ENCODE measurements at places on chromosomes 11 and 22. TPM values are rescaled to one million over a fixed set of nuclear protein-coding genes. Genes with fewer than 3 reads are reported as not detected.

Gene PLEKHB1
- total RNA-seq: 5.3 TPM

Gene UCP3
- 0.82 TPM for total RNA-seq

Gene CBX7
- total RNA-seq: 6.1 TPM

Gene TRPM5
- not detected for total RNA-seq

Gene OR5B17
- not detected for total RNA-seq

Gene XKR3
- total RNA-seq: not detected

Gene RIMBP3B
- total RNA-seq: 0.82 TPM

Gene CHRM1
- 14.3 TPM for total RNA-seq

Gene TSPAN32
- total RNA-seq: 0.41 TPM

Gene MFRP
- total RNA-seq: not detected

Gene ACRV1
- total RNA-seq: 0.82 TPM

Gene SPI1
- total RNA-seq: 1.2 TPM

Gene DDI1
- total RNA-seq: not detected

Gene CALCA
- not detected for total RNA-seq

Gene CCDC88B
- total RNA-seq: 0.82 TPM

Gene HDHD5
- total RNA-seq: 33.0 TPM

Gene PHLDB1
- 53.8 TPM for total RNA-seq

Gene TUBGCP6
- total RNA-seq: 29.3 TPM

Gene TUB
- total RNA-seq: 83.2 TPM

Gene MAJIN
- total RNA-seq: not detected

Gene KIF18A
- total RNA-seq: 4.9 TPM

Gene CABP4
- not detected for total RNA-seq

Gene SCGB1C1
- not detected for total RNA-seq

Gene RBM4B
- 102 TPM for total RNA-seq

Gene OLFML1
- 1.6 TPM for total RNA-seq

Gene MMP11
- 18.8 TPM for total RNA-seq

Gene SLC17A6
- 11.8 TPM for total RNA-seq

Gene TRIM66
- 2.9 TPM for total RNA-seq

Gene SHANK2
- 24.5 TPM for total RNA-seq

Gene APOL6
- total RNA-seq: 0.82 TPM

Gene GLYAT
- total RNA-seq: not detected

Gene OR6T1
- not detected for total RNA-seq

Gene PPFIA1
- 37.9 TPM for total RNA-seq

Gene PANX3
- total RNA-seq: not detected

Gene MPPED2
- total RNA-seq: 63.2 TPM
